Renal cortex interstitium (tissue), 15 donors: ENCODE measurements at places on chromosomes 4 and X. TPM values are rescaled to one million over a fixed set of nuclear protein-coding genes. Genes with fewer than 3 reads are reported as not detected.

Gene NKX6-1
- not detected for polyA plus RNA-seq

GRCh38 chr4:152515678-152516077 lies 20.2 kb downstream of the FBXW7 start:
- no peak for DNase-seq

- no peak for DNase-seq
Measured at GRCh38 chrX:29852767-29853166, 362.6 kb upstream of the MAGEB2 start.

- DNase-seq: no peak
Measured at GRCh38 chr4:149441338-149441737, 374.3 kb downstream of the IQCM start.

- DNase-seq: no peak
Measured at GRCh38 chr4:147339100-147339499, 141.8 kb upstream of the EDNRA start.

Gene SLC10A3
- polyA plus RNA-seq: 21.4 TPM

Gene FAM9C
- polyA plus RNA-seq: 0.17 TPM

GRCh38 chr4:85862896-85863295 lies 387.9 kb downstream of the ARHGAP24 start:
- DNase-seq: no peak

GRCh38 chrX:13570261-13570605 lies 832 bp downstream of the EGFL6 start:
- DNase-seq: no peak

DNA sequence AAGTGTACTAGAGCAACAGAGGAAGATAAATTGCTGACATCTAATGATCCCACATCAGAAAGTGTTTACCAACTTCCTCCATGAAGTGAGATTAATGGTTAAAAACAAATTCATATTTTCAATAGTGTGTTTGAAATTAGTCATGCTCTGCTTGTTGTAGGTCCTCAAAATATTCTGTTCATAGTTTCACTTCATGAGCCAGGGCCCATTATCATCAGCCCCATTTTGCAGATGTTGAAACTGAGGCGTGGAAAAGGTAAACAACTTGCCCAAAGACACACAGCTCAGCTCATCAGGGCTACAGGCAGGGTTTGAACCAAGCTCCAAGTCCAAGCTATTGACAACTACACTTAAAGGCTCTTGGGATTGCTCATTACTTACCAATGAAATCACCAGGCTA lies 103.5 kb upstream of the PPARGC1A start:
- no peak for DNase-seq

DNA sequence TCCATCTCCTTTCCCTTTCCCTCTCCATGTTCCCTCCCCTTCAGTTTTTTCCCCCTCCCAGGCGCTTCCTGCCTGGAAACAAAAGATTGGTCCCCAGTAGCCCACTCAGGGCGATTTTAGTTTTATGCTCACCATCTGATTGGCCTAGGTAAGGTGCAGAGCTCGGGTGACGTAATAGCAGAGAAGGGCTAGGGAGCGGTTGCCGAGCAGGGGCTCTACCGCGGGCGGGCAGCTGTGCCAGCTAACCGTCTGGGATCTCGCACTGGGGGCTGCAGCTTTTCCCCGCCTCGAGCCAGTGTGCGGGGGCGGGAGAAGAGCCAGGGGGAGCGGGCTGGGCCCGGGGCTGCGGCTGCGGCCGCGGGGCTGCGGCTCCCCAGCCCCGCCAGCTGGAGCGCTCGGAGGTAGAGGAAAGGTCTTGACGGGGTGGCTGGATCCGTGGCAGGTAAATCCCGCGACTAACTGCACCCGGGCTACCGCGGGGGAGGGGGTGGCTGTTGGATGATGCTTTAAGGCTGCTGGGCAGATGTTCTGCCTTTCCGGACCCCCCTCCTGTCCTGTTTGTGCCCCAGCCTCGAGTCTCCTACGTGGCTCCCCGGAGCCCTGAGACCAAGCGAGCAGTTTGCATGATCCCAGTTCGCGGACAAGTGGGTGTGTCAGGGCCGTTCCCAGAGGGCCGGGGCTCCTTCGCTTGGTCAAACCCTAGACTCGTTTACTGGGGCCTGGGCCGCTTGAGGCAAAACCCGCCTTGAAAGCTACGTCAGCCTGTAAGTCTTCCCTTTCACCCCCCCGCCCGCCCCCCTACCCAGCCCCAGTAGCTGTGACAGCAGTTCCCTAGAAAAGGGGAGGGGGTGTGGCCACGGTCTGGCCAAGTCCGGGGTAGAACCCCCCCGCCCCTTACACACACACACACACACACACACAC lies at the start of gene PAK3:
Gene PAK3 (plus strand): TSS at position 218 of the 922 bp plus-strand sequence. CDS start 26,913 bp downstream, outside the sequence.
- no peak for DNase-seq

- DNase-seq: no peak
Measured at GRCh38 chr4:96352051-96352517, 512.2 kb downstream of the PDHA2 start.

Gene CXXC4
- polyA plus RNA-seq: 8.7 TPM

Gene ZXDA
- polyA plus RNA-seq: 5.0 TPM

DNA sequence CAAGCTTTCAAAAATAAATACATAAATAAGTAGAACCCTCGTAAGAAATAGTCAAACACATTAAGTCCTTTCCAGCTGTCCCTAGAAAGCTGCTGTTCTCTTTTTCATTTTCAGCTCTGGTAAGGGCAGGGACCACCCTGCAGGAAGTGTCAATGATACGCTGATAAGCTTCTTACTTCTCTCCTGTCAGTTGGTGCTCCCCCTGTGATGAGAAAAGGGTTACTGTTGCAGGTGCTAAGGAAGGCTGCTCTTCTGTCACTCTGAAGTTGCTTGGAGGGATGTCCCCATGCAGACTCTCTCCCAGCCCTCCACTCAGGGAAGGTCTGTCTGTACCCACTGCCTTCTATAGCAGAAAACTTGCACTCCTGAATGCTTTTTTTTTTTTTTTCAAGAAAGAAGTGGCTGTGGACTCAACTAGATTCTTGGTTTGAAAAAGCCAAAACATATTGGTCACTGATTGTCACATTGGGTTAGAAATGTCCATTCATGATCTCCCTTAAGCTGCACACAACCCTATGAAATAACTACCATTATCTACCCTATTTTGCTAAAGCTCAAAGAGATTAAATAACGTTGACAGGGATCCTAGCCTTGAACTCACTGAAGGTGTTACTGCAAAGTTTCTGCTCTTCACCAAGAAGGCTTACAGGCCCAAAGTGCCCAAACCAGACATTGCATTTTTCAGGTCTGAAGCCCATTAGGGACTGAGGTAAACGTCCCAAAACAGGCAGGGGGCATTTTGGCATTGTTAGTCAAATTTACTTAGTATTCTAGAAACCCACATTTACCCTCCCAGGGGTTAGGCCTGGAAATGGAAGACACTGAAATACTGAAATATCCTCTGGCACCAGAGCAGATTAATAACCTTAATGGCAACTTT lies 1.2 kb downstream of the CXCL3 start:
- no peak for DNase-seq

DNA sequence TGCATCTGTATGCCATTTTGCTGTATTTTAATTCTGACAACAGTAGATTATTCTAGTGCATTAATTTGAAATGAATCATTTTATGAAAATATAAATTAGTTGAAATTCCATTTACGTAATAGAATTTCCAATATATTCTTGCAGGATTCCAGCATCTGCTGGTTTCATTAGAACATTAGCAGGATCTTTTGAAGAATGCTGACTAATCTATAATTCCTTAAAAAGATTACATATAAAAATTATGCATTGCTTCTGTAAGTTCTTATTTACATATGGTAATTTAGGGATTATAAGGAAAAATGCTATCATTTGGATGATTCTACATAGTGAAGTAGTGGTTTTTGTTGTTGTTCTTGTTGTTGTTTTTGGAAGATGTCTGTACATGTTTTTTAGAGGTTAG lies 182.2 kb upstream of the GNPDA2 start:
- DNase-seq: no peak

Gene MAB21L2
- not detected for polyA plus RNA-seq

DNA sequence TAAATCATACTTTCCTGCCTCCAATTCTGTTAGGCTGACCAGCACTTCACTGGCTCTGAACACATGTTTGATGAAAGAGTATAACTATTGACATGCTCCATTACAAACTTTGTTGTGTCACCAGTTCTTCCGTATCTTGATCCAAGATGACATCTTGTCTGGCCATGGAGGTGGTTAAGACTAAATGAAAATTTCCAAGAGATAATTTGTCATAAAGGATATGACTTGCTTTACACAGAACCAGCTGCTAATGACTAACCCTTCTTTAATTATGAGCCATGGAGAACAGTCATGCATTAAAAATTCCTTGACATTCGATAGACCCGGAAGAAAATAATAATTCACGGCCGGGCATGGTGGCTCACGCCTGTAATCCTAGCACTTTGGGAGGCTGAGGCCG lies 17.7 kb upstream of the N4BP2 start:
- no peak for DNase-seq

Gene HSD17B13
- 0.25 TPM for polyA plus RNA-seq

GRCh38 chrX:42422961-42423360 lies 355.0 kb downstream of the PPP1R2C start:
- DNase-seq: no peak

DNA sequence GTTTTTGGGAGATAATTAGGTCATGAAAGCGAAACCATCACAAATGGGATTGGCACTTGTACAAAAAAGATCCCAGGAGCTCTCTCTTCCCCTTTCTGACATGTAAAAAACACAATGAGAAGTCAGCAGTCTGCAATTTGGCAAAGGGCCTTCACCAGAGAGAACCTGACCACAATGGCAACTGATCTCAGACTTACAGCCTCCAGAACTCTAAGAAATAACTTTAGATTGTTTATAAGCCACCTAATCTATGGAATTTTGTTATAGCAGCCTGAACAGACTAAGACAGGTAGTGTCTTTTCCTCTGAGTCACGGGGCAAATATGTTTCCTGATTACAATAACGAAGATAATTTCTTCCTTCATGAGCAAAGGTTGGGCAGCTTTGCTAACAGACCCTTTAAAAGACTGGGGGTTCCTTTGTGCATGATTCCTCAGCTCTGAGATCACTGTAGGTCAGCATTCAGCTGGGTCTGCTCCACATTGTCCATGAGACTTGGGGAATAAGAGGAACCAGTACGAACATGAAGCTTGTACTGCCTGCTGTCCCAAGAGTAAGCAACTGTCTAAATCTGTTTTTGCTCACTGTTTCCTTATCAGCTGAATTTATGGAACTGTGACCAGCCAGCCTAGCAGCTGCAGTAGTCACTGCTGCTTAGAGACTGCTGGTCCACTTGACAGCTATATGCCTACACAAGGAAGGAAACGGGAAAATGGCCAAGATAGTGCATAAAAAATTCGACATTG lies 191.6 kb downstream of the ANAPC10 start:
- DNase-seq: peak; percentile 4

Gene TRIM61
- polyA plus RNA-seq: 2.8 TPM

- DNase-seq: no peak
Measured at GRCh38 chr4:69860521-69861298, 765 bp upstream of the SULT1E1 start.

DNA sequence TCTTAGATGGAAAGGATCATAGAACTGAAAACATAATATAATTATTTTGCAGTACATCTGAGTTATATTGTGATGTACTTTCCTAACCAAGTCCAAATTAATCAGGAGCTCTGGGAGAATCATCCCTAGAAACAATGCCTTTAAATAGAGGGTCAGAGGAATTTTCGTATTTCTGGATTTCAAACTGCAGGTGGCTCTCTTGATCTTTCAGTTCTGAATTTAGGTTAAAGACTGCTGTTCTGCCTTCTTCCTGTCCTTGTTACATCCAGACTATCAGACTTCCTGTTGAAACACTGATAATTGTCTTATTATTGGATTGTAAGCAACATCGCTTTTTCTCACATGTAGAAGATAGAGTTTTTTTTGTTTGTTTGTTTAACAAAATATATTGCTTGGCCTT lies 142.7 kb downstream of the RPA4 start:
- DNase-seq: no peak
